ENCODE measurements at places on chromosomes 4 and X.

- DNase-seq = no peak
These were observed 131.4 kb downstream of the SORBS2 start for GRCh38 chr4:185680617-185681016.

DNA sequence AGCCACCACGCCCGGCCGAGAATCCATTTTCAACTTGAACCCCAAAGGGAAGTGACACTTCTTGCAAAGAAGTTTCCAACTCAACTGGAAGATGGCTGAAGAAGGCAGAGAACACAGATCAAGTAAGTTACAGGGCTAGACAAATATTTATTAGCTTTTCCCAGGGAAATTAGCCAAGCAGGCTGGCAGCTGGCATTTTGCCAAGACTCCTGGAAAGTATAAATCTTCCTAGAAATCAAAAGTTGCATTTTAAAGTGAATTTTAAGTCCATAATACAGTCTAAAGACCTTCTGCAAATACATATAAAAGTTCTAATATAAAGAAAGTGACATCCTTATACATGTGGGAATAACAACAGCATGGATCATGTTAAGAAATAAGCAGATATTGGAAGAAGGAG is 3.4 kb upstream of the MRPL1 start:
- DNase-seq = no peak

GRCh38 chrX:135535077-135535940 is 14.8 kb downstream of the INTS6L start:
- no peak for DNase-seq

DNA sequence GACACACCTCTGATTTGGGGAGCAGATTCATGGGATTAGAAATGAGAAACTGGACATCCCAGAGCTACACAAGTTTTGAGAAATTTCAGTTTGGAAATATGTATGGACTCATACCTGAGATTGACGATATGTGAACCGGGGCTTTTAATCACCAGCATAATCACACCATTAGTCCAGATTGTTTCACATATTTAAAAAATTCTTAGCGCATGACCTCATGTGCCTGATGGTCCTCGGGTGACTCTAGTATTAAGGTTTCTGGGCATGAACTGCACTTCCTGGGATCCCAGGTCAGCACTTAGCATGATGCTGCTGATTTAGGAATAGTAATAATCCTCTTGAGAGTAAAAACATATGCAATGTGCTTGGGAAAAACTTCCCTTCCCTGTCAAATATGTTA is 91.9 kb upstream of the BCOR start:
- no peak for DNase-seq
